ENCODE measurements at places on chromosomes 16 and 17.
A peak's percentile ranks its signal among the peaks of the same experiment; 100 is the strongest.

GRCh38 chr16:56795011-56795410 is 65.1 kb downstream of the NUP93 start:
- no peak for DNase-seq

- DNase-seq, result no peak
Measured at GRCh38 chr17:61260071-61260797, 139.4 kb upstream of the TBX2 start.

GRCh38 chr16:676913-677312 is 1.4 kb downstream of the RHBDL1 start:
- no peak for DNase-seq

DNA sequence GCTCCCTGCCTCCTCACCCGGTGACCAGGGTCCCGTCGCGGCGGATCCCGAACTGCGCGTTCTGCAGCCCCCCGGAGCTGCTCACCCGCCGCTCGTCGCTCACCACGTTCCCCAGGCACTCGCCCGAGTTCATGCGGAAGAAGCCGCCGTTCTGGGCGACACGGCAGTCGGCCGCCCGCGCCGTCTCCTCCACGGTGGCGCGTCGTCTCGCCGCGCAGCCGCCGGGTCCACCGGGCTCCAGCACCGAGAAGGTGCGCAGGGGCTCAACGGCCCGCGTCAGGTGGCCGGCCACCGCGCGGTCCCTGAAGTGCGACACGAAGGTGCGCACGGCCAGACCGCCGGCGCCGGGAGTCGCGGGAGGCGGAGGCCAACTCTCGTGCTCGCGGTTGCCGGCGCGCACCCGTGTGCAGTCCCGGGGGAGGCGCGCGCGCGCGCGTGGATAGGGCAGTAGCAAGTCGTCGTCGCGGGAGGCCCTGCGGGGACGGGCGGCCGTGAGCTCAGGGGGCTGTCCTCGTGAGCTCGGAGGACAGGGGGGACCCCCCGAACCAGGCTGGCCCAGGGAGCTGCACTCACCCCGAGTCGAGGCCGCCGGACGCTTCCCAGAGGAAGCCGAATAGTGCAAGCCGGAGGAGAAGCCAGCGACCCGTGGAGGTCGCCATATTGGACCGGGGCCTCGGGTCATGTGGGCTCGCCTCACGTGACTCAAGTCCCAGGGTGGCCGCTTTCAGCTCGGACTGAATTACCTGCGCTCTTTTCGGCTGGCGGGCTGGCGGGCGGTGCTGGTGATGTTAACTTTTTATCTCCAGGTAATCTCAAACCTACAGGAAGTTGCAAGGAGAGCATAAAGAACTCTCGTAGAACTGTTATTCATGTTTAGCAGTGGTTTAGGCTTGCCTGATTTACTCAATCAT is at the start of gene NAGPA:
Gene NAGPA, minus strand, starts transcription at position 680 of the 911 bp plus-strand sequence. Its CDS starts 21 bp downstream, at position 659.
- peak; percentile 70 for DNase-seq

GRCh38 chr17:80845069-80845862 is 146.4 kb upstream of the CHMP6 start:
- no peak for DNase-seq

DNA sequence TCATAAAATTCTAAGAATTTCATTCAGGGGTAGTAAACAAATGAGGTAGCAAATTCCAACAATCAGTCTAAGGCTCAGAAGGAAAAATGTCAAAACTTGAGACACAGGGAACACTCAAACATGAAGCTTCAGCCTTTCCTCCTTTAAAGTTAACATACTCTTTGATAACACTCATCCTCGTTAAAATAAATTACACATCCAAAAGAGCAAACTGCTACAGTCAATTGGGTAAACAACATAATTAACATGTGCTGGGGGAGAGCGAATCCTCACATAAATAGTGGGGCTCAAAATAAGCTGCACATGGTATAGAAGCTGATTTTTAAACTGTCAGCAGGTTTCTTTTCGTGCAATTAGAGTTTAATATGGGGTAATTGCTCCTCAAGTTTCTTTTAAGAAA is 12.9 kb downstream of the GRB2 start:
- no peak for DNase-seq

DNA sequence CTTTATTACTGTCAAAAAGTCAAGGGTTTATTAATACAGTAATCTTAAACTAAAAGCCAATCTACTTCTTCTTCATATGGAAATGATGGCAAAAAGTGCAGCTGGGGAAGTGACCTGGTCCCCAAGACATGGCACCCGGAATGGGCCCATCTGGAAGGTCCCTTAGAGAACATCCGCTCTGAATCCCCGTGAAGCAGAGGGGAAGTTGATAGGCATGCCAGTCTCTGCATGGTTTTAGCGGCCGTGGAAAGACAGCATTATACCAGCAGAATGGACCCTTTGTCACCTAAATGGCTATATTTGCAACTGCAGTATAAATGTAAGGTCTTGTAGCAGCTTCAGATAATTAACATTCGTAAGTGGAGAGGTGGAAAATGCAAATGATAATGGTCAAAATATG is 32.4 kb downstream of the COTL1 start:
- DNase-seq, result no peak

DNA sequence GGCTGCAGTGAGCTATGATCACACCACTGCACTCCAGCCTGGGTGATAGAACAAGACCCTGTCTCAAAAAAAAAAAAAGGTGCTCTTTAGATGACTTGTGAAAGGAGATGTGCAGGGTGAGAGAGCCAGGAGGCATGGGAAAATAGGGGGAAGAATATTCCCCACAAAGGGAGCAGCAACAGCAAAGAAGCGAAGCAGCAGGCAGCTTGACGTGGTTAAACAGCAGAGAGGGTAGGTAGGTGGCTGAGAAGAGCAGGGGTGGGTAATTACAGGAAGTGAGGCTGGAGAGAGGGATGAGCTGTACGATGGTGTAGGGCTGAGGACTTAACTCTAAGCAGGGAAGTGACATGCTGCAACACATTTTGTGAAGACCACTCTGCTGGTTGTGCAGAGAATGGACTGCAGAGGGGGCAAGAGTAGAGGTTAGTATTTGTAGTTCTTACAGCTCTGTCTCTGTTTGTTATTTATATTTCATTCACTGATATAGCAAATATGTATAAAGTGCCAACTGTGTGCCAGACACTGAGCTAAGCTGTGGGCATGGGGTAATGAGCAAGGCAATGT is 1.6 kb downstream of the HEATR3 start:
- DNase-seq, result peak; percentile 82

DNA sequence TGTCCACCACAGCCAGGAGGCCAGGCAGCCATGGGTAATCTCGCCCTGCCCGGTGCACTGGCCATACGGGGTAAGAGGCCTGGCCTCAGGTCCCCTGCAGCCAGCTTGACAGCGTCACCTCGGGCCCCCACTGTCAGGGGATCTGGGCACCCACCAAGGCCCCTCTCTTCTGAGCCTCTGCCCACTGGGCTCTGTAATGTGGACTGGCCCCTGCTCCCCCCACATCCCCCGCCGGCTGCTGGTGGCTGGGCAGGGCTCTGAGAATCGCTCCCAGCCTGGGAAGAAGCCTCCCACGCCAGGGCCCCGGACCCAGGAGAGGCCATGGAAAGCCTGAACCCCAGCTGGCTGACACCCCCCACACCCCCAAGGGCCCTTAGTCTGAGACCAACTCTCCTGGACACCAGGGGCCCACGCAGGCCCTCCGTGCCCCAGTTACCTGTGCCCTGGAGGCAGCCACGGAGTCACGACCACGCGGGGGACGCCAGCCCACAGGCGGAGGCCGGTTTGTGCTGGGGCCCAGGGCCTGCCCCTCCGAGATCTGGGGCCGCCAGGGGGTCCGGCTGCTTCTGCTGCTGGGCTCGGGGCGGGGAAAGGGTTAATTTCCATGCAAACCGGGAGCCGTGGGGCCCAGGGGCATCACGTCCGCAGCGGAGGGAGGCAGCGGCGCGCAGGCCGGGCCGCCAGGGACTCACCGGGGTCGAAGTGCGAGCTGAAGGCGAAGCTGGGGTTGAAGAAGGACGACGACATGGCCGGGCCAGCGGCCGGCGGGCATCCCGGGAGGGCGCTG is at the start of gene PVALEF:
Gene PVALEF, plus strand, starts transcription at position 262 of the 787 bp plus-strand sequence. CDS start 15,720 bp downstream, outside the sequence.
- DNase-seq, result no peak

DNA sequence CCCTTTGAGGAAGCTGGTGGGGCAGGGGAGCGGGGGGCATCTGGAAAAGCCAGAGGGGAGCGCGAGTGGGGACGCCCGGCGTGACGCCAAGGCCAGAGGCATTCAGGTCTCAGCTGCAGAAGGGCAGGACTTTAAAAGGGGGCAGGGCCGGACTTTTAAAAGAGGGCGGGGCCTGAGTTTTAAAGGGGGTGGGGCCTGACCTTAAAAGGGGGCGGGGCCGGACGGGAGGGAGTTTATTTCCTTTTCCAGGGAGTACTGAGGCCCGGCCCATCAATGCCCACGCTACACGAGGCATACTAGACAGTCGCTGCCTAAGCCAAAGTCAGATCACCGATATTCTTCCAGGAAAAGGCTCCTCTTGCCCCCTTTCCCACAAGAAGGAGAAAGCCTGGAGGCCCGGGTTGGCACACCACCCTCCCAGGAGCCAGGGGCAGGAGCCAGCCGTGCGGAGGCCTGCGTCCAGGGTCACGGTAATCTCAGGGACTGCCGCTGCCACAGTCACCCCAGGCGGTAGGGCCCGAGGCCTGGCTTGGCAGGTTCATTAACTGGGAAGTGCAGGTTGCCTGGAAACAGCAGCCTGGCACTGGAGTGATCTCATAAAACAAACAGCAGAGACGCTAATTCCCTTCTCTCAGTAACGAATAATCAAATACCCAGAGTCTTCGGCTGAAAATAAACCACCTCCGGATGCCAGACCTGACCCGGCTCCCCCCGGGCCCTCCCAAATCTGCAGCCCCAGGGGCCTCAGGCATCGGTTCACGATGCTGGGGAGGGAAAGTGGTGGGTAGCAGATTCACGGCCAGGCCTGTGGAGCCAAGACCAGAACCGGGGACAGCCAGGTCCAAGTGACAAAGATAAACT is 90.7 kb downstream of the TIMM22 start:
- DNase-seq, result peak; percentile 13

- DNase-seq, result no peak
Measured at GRCh38 chr16:11004973-11005610, 60.7 kb downstream of the CLEC16A start.

GRCh38 chr16:29943846-29944799 is 17.8 kb upstream of the TMEM219 start:
- DNase-seq, result no peak

- DNase-seq, result peak; percentile 72
Measured at GRCh38 chr16:68365167-68365817, 54.5 kb downstream of the PRMT7 start.

- no peak for DNase-seq
Measured at GRCh38 chr16:68490829-68491575, 42.7 kb upstream of the SMPD3 start.

DNA sequence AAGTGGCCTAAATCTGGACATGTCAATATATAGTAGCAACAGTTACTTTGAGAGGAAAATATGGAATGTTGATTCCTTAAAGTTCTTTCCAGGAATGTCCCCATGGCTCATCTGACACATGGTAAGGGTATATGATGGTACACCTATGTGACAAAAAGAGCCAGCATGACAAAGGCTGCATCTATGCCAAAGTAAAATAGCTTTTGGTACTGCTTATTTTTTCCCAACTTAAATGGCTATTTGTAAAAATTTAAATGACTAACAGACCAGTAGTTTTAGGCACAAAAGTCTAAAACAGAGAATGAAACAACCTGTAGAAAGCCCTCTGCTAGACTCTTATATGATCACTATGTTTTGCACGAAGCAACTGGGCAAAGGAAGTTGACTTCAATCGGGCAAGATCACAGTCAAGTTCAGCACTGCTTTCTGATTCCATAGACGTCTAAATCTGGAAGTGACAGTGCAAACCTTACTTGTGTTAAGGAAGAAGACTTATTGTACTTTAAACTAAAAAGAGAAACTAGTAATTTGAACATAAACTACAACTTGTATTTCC is 135.1 kb downstream of the SKAP1 start:
- no peak for DNase-seq

DNA sequence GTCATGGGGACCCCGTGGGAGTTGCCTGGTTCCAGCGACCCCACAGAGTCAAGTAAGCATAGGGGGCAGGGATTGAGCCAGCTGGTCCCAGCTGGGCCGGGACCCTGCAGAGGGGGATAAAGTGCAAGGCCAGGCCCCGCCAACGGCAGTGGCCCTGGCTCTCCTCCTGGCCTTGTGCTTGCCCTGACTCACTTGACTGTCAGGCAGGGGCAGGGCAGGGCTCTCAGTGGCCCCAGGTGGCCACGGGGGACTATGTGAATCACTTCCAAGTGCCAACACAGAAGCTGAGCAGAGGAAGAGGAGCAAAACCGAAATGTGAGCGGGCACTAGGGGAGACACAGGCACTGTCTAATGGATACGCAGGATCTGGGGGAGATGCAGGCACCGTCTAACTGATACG is 21.6 kb upstream of the NCBP3 start:
- no peak for DNase-seq

GRCh38 chr17:55673743-55674506 is 48.7 kb downstream of the TMEM100 start:
- peak; percentile 89 for DNase-seq

DNA sequence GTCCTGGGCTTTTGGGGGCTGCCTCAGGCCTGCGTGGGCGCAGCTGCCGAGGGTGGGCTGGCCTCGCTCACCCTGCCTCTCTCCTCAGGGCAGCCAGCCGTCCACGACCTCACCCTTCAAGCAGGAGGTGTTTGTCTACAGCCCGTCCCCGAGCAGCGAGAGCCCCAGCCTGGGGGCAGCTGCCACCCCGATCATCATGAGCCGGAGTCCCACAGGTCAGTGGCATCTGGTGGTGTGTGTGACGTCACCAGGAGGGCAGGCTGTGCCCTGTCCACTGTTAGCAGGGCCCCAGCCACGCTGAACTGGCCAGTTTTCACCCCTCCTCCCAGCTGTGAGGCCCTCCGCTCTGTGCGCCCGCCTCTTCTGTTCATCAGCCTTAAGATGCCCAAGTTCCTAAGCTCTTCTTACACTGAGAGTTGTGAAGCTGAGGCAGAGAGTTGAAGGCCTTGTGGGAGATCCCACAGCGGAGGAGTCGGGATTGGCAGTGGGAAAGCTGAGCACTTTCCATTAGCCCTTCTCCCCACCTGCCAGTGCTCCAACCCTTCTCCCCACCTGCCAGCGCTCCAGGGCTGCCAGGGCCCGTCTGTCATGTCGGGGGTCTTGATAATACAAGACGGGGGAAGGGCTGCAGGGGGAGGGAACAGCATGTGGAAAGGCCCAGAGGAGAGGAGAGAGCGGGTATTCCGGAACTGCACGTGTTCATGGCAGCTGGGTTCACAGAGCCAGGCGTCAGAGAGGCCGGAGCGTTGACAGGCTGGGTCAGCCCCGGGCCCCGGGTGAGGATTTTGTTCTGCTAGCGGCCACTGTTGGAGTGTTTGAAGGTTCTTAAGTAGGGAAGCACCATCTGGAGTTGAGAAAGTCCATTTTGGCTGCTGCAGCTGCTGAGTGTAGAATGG is 36.3 kb downstream of the OR1D5 start:
- no peak for DNase-seq

GRCh38 chr17:38715216-38715943 is 10.3 kb downstream of the MLLT6 start:
- no peak for DNase-seq

DNA sequence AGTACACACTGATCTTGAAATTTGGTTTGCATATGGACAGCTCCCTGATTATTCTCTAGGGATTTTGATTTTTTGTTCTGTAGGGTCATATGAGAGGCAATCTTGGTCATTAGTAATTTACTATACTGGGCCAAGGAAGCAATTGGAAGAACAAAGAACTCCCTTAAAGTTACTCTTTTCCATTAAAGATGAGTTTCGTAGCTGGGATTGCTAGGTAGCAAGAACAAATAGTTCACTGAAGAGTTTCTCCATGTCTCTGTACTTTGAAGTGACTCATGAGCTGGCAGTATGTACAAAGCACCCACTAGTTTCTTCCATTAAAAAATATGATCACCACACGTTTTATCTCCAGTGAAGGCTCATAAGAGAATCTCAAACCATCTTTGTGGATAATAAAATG is 6.2 kb upstream of the BCAS3 start:
- no peak for DNase-seq

Data from MV-4-11 (cell line).